Aorta (tissue), 5 donors: ENCODE measurements at places on chromosomes 6 and 20.

- DNase-seq: no peak
Measured at GRCh38 chr20:63009988-63010769, 3.4 kb upstream of the BHLHE23 start.

DNA sequence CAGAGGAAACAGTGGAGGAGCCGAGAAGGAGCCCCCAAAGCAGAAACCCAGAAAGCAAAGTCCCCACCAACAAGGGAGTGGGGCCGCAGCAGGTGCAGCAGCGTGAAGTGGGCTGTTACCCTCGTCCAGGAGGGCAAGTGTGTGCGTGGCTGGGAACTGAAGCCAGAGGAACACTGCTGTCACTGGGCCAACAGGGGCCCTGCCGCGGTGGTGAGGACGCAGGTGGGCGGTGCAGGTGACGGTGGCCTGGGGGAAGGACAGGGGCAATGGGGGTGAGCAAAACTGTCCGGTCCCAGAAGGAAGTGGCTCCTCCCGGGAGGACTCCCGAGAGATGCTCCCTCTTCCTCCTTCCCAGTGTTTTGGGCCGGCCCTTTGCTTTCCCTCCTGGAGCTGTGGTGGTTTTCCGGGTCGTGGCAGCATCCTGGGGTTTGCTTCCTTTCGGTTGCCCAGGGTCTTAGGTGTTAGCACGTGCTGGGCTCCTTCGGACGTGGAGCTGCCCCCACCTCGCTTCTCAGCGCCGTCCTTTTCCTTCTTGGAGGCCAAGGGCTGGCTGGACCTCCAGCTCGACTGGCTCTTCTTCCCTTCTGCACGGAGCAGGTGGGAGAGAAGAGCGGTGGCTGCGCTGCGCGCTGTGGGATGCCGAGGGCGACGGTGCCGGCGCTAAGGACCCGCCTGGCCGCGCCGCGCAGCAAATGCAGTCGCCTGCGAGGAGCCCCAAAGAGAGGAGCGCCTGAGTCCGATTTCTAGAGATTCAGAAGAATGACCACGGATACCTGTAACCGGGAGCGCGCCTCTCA, 62.7 kb upstream of the SLC2A12 start:
- no peak for DNase-seq

GRCh38 chr20:35917077-35917476, 37.2 kb downstream of the SCAND1 start:
- DNase-seq: no peak

GRCh38 chr6:167409694-167410093, 84.8 kb downstream of the TTLL2 start:
- no peak for DNase-seq

- DNase-seq: no peak
Measured at GRCh38 chr20:44585057-44585963, 2.9 kb downstream of the PKIG start.

DNA sequence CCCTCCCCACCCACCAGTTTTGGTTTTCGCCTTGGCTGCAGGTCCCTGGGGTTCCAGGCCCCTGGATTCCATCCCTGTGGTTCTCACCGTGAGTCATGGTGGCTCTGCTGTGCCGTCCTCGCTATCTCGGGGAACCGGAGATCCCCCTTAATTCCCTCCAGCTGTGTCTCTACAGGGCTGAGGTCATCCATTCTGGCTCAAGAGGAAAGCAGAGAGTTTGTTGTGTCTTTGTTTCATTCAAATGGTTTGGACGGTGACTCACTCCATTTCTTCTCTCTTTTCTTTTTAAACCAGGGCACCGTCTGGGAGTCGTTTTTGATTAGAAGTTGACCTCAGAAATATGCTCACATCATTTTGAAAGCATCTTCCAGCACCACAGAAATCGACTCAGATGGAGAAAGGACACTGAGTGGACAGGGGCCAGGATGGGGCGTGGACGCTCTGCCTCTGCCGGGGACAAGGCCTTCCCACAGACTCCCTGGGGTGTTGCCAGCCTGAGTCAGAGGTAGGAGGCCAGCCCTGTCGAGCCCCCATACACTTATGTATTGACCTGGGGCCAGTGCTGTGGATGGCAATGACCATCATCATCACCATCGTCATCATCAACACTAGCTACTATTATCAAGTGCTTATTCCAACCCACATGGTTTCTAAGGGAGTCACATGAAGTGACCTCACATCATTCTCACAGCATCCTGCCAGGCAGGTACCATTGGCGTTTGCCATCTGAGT, 176.2 kb downstream of the NFATC2 start:
- DNase-seq: peak; percentile 91

GRCh38 chr6:33375143-33375671, 16.4 kb upstream of the KIFC1 start:
- DNase-seq: no peak

DNA sequence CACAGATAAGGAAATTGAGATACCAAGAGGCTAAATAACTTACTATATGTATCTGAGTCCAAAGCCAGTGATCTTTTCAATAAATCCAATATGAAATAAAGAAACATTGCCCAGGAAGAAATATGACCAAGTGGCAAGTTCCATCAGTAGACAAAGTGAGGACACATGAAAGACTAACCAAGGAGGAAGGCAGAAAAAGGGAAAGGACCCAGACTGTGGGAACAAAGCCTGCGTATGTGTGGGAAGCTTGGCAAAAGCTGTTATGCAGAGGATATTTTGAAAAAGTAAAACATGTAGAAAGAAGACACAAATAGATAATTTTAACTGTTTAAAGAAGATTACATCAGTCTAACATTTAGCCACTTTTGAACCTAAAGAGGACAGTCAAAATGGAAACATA, 264.4 kb upstream of the PRDM1 start:
- no peak for DNase-seq

GRCh38 chr20:61303675-61304074, 51.6 kb downstream of the CDH4 start:
- DNase-seq: no peak

- no peak for DNase-seq
Measured at GRCh38 chr6:134512981-134513391, 195.1 kb upstream of the SGK1 start.

- DNase-seq: no peak
Measured at GRCh38 chr20:51469578-51470498, 72.7 kb downstream of the NFATC2 start.
